ENCODE measurements at places on chromosomes 1 and 21. TPM values are rescaled to one million over a fixed set of nuclear protein-coding genes. Genes with fewer than 3 reads are reported as not detected.

The FABP3 gene
- polyA plus RNA-seq, result 65.5 TPM

DNA sequence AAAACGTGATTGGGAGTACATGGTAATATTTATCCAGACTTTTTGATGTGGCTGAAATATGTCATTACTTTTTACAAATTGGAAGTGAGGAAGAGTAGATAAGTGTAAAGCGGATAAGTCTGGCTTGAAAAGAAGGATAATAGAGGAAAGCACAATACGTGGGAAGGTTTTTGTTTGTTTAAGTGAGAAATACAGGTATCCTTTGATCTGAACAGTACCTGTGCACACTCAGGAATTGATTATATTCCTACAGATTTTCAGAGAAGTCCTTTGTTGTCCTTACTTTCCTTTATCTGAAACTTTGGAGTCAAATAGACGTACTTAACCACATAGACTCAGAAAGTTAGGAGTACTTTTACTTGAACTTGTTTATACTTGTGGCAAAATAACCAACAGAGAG lies 20.2 kb downstream of the CCDC18 start:
- DNase-seq, result no peak

The FAM131C gene
- 1.6 TPM for polyA plus RNA-seq

DNA sequence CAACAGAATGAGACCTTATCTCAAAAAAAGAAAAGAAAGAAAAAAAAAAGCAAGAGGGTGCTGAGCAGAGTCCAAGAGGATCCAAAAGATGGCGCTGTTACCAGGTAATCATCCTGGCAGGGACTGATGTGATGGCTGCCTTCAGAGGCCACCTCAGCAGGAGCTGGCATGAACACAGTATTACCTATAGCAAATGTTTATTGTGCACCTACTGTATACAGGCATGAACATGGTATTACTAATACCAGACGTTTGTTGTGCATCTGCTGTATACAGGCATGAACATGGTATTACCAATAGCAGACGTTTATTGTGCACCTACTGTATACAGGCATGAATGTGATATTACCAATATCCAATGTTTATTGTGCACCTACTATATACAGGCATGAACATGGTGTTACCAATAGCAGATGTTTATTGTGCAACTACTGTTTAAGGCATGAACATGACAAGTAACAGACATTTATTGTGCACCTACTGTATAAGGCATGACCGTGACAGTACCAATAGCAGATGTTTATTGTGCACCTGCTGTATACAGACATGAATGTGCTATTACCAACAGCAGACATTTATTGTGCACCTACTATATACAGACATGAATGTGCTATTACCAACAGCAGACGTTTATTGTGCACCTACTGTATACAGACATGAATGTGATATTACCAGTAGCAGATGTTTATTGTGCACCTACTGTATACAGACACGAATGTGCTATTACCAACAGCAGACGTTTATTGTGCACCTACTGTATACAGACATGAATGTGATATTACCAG lies 115.1 kb upstream of the TMEM51 start:
- no peak for DNase-seq

The NBPF15 gene
- 84.0 TPM for polyA plus RNA-seq

- DNase-seq, result no peak
Observed at GRCh38 chr1:38507563-38507962, 352.0 kb downstream of the RRAGC start.

The ATP6V1G3 gene
- not detected for polyA plus RNA-seq

DNA sequence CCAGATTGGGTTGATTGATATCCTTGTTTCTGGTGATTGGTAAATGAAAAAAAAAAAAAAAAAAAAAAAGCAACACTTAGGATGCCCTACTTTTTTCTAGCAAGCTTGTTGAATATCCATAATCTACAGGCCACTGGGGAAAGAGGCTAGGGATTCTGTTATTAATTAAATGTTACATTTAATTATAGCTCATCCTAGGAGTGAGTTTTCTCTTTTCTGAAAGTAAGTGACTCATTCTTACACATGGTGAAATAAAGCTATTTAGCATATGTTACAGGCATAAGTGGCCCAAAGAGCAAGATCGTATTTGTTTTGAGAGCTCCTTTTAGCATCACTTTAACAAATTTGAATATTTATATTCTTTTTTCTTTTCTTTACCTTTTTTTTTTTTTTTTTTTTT lies 94.5 kb downstream of the FNBP1L start:
- no peak for DNase-seq

- DNase-seq, result peak; percentile 31
Observed at GRCh38 chr1:166479052-166479631, 312.3 kb upstream of the FAM78B start.

DNA sequence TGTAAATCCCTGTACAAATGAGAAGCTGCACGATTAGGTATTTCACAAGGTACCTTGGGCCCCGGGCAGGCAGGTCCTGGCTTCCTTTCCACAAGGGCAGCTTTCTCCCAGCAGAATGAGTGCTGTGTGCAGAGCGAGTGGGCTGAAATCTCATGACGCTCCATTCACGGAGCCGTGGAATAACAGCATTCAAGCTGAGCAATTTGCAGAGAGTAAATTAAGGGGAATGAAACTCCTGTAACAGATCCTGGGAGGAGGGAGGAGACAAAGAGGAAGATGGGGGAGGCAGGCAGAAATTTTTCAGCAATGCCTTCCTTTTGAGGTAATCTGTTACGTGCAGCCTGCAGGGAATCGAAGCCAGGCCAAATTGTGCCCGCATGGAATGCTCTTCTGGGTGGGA lies 239.9 kb downstream of the TNR start:
- no peak for DNase-seq

The RNASEL gene
- 11.8 TPM for polyA plus RNA-seq

The SPRR4 gene
- not detected for polyA plus RNA-seq

- no peak for DNase-seq
Observed at GRCh38 chr21:45004059-45004422, 64.2 kb downstream of the SLX9 start.

All from left renal pelvis (tissue), 4 donors.